ENCODE measurements at places on chromosomes 3 and 15.

DNA sequence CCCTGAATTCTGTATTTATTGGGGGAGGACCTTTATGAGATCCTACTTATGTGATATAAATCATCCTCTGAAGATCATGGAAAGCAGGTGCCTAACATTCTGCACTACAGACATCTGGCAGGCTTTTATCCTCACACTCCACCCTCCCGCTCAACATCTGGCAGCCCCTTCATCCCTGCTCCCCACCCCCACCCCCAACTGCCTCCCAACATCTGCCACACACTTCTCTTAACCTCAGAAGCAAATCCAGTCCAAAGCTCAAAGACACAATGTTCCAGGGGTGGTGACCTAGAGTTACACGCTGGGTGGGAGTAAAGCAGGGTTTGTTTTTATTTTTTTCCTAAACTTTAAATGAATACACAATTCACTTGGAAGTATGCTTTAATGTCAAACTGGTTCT lies 184.5 kb upstream of the ATP11B start:
- no peak for DNase-seq

DNA sequence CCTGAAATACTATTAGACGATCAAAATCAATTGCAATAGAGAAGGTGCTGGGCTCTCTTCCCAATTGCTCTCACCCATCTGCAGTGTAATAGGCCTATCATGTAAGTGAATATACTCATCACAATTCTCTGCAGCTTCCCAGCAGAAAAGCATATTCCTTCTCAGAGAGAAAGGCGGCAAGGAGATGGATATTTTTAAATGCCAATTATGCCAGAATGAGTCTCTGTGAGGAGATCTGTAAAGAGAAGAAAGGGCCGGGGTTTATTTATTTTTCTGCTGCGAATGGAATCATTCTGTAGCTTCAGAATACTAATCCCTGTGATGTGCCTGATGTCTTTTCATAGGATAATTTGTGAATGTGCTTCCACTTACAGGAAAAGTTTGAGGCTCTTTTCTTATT lies 112.0 kb downstream of the APBA2 start:
- DNase-seq, result no peak

DNA sequence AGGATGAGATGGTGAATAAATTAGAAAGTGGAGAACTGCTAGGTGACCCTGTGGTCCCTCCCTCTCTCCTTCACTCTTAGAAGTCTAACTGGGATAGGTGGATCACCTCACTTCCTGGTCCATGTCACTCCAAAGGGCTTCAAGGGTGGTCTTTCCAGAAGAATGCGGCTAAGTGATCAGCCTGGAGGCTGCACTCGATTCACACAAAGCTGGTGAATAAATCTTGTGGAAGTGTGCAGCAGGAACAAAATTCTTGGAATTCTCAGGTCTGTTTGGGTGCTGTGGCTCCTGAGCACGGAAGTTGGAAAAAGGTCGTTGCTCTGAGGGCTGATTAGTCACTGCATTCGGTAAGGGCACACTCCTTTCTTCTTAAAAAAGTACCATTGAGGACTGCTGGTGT lies 46.3 kb downstream of the GASK1A start:
- no peak for DNase-seq

DNA sequence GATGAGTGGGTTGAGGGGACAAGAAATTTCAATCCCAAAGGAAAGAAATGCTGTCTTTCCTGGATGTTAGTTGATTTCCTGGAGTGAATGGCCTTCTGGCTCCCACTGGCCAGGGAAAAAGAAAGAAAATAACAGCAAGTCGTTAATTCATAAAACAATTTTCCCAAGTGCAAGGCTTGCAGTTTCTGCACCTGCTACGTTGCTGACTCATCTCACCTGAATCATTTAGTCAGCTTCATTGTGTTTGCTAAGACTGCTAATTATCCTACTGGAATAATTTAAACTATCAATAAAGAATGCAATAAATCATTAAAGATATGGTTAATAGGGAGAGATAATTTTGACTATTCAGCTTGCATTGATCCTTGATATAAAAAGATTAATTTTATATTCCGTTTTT lies 387.6 kb downstream of the ROBO2 start:
- no peak for DNase-seq

DNA sequence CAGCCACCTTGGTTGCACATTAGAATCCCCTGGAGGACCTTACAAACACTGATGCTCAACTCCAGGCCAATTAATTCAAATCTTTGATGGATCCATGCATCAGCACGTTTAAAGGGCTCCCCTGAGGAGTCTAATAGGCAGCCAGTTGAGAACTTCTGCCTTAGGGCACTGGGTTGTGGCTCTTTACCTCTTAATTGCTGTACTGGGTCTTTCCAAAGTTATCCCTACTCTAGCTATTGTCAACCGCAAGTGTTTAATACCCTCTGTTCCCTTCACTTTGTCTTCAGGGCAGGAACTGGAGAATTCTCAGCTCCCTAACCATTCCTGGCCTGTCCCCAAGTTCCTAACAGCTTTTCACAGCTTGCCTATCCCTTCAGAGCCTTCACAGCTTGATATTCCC lies 15.0 kb upstream of the FAM174B start:
- DNase-seq, result no peak

GRCh38 chr3:15211937-15212336 lies 5.9 kb downstream of the CAPN7 start:
- no peak for DNase-seq

GRCh38 chr3:8106921-8107320 lies 394.7 kb upstream of the LMCD1 start:
- no peak for DNase-seq

GRCh38 chr3:5357089-5357488 lies 169.6 kb downstream of the EDEM1 start:
- no peak for DNase-seq

- DNase-seq, result no peak
Measured at GRCh38 chr15:33453761-33454160, 143.0 kb downstream of the RYR3 start.

DNA sequence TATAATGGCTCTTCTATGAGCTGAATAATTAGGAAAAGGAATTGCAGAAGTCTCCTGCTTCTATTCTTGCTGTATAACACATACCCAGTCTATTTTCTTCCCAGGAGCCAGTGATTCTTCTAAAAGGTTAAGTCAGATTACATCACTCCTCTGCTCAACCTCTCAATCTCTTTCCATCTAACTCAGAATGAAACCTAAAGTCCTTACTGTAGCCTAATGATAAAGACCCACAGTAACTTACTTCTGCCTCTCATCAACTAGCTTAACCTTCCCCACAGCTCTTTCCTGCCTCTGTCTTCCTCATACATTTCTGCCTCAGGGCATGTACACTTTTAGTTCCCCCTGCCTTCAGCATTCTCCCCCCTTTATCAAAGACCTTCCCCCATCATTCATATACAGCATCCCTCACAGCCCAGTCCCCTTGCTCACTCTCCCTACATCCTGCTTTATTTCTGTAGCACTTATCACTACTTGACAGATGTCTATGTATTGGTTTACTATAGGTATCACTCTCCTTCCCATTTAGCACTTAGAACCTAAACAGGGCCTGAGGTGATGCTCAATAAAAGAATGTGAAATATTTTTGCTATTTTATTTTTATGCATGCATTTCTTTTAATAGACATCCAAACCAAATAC lies 28.5 kb upstream of the CMTM6 start:
- DNase-seq, result no peak

- DNase-seq, result no peak
Measured at GRCh38 chr15:86073281-86073680, 6.4 kb upstream of the AGBL1 start.

DNA sequence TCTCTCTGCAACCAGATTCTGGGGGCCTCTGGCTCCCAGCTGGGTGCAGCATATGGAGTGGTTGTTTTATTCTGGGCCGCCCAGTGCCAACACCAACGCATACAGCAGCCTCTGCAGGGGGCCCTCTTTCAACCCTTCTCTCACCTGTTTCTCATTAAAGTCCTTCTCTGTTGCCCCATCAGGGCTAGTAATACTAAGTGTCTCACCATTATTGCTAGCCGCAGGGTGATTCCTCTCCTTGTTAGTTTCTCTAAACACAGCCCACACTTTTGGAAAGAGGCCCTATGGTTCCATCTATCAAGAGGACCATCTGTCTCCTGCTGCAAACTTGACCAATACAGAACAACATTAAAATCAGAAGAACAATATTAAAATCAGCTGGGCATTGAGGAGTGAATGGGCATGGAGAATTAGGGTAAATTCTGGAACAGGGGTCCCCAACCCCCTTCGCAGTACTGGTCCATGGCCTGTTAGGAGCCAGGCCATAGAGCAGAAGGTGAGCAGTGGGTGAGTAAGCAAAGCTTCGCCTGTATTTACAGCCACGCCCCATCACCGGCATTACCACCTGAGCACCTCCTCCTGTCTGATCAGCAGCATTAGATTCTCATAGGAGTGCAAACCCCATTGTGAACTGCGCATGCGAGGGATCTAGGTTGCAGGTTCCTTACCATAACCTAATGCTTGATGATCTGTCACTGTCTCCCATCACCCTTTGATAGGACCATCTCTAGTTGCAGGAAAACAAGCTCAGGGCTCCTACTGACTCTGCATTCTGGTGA lies 36.5 kb downstream of the ALS2CL start:
- no peak for DNase-seq

- no peak for DNase-seq
Measured at GRCh38 chr3:1056744-1057143, 36.1 kb upstream of the CNTN6 start.

DNA sequence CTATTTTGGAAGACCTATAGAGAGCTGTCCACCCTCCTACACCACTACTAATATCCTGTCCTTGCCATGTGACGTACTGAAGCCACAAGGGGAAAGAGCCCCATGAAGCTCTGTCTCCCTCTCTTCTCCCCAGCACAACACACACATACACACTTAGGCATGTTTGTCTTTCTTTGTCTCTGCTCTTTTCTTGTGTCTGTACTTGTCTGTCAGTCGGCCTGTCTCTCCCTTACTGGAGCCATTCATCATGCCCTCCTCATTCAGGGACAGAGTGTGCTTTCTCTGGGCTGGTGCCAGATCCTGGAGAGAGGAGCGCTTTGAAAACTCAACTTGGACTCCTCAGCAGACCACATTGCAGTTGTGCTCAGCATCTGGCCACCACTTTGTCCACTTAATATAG lies 47.6 kb downstream of the PSMD6 start:
- DNase-seq, result no peak

- no peak for DNase-seq
Measured at GRCh38 chr15:25875566-25875965, 12.4 kb upstream of the ATP10A start.

DNA sequence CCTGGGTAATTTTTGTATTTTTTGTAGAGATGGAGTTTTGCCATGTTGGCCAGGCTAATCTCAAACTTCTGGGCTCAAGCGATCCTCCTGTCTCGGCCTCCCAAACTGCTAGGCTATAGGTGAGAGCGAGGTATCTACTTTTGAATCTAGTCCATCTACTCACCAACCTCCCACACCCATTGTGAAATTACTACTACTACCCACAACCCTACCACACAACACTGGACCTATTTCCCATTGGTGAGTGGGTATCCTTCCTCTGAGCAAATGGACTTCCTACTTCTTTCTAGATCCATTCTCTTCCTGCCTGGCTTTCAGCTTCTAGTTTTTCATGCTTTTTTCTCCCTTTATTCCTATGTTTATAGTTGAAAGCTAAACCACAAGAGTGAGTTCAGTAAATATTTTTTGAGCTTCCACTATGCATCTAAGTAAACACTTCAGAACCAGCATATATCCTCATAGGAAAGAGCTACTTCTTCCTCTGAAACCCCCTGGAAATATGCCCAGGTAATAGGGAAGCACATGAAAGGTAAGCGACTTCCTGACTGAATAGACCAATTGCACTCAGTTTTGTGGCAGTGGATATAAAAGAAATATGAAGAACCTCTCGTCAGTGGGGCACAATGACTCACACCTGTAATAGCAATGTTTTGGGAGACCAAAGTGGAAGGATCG lies 39.1 kb downstream of the MYO1E start:
- no peak for DNase-seq

- no peak for DNase-seq
Measured at GRCh38 chr3:190301591-190301990, 20.7 kb downstream of the CLDN1 start.

GRCh38 chr3:67176396-67176795 lies 178.3 kb downstream of the KBTBD8 start:
- no peak for DNase-seq

DNA sequence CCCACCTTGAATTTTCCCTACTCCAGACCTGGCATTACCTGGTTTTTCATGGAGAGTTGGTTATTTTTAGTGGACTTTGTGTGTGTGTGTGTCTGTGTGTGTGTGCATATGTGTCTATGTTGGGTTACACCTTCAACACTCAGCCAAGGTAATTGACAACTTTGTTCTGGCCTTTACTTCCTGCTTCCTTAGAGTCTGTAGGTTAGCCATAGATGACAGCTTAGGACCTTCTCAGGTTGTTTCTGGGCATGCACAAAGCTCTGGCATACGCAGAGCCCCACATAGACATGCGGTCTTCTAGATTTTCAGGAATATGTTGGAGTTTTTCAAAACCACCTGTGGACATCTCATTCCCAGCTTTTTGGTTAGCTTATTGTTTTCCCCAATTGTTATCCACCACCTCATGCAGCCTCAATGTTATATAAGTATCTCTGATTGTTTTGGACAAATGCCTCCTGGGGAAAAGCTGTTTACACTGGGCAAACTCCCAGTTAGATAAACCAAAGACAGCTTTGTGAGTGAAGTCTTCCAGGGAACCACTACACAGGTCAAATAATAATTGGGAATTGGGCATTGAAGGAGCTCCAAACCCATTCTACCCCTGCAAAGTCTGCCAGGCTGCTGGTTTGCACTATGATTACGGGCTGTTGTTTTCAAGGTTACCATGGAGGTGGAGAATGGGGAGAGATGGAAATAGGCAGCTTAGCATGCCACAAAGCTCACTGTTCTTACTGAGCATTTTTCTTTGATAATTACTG lies 201.2 kb downstream of the ADAMTSL3 start:
- DNase-seq, result no peak

DNA sequence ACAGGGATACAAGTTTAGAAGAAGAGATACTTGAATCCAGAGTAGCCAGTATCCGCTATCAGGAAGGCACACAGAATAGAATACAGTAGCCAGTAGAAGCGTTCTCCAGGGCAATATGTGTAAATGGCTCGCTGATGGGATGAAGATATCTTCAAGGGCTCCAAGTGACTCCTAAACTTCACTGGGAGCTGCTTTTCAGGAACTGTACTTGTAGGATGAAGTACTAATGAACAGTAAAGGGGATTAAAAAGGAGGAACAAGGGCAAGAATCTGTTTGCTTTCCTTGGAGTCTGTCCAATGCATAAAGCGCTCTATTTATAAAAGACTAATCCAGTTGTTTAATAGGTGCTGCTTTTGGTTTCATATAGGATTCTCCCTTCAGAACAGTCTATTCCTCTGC lies 78.4 kb downstream of the THRB start:
- no peak for DNase-seq

DNA sequence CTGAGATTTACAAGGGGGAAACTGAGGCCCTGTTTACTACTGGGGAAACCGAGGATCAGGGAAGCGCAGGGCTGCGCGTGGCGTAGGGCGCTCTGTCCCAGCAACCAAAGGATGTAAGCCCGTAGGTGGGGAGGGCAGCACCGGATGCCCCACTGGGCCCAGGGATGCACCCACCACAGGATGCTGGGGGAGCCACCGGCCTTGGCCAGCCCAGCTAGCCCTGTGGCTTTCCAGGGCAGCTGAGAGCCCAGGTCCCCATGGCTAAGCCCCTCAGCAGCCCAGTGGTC lies 33.4 kb downstream of the RPN1 start:
- DNase-seq, result no peak

Measured in germinal center (tissue), 1 donor.